Cortex of kidney (tissue), 1 donor: ENCODE measurements at places on chromosomes 4 and X.

- no peak for DNase-seq
Measured at GRCh38 chr4:185998791-185999190, 70.2 kb upstream of the TLR3 start.

GRCh38 chrX:20354505-20354904, 87.8 kb upstream of the RPS6KA3 start:
- no peak for DNase-seq

DNA sequence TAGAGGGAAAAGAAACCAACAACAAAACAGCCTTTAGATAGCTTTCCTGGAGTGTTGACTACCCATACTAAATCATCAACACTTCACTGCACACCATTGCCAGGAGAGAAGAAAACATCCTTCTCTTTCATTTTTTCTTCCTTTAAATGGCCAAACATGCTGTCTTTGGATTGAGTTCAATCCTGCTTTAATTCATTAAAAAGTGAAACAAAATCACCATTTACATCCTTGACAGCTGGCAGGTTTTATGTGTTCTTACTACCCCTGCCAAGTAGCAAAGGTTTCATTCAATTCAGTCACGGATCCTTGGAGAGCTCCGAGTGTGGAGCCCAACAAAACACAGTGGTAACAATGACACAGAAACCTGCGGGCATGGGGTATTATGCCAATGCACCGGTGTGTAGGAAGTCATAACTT, 568.3 kb downstream of the ANKRD50 start:
- no peak for DNase-seq

- DNase-seq: no peak
Measured at GRCh38 chr4:88729146-88729760, 31.6 kb upstream of the NAP1L5 start.

DNA sequence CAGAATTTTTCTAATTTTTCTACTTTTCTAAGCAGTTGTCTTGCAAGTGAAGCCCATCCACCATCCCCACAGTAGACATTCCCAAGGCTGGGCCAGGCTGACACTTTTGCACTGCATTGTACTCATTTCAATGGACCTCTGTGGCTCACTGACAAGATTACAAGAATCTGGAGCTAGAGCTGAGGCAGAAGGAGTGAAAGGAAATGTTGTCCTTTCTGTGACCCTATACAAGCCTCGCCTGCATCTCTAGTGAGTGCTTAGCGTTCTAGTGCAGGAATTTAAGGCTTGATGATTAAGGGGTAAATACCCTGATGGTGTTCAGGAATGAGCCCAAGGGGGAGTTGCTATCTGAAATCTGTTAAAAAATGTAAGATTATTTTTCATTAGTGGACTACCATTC, 6.3 kb downstream of the MAGED1 start:
- no peak for DNase-seq

- no peak for DNase-seq
Measured at GRCh38 chr4:74097631-74098426, 1.2 kb downstream of the CXCL2 start.

DNA sequence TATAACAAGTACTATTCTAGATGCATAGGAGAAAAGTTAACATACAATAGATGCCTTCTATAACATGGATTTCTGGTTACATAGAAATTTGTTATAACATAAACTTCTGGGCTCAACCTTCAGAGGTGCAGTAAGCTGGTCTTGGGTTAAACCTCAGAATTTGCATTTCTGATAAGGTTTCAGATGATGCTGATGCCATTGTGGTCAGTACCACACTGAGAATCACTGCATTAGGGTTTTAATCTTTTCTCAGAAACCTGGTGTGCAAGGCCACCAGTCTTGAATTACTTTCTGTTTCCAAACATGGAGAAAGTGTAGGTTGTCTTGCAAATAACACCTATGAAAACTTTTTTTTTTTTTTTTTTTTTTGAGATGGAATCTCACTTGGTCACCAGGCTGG, 146.2 kb downstream of the SPOCK3 start:
- no peak for DNase-seq

- no peak for DNase-seq
Measured at GRCh38 chrX:125444659-125445058, 125.0 kb downstream of the TEX13C start.

- no peak for DNase-seq
Measured at GRCh38 chr4:66691101-66691500, 854.2 kb downstream of the CENPC start.

DNA sequence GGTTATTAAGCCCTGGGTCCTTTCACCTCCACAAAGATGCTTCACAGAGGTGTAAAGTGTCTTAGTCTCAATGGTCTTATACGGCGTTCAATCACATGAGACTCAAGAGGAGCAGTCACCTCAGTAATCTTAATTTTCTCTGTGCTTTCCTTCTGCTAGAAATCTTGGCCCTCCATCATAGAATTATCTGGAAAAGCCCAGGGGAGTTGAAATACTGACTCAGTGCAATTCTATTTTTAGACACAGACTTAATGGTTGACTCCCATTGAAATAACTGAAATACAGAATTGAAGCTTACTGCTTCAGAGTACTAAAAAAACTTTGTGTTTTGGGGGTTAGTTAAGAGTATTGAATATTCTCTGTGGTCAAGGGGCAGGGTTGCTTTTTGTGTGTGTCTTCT, 94.5 kb upstream of the IL15 start:
- DNase-seq: no peak

GRCh38 chr4:80097400-80098177, 24.6 kb upstream of the ANTXR2 start:
- no peak for DNase-seq

DNA sequence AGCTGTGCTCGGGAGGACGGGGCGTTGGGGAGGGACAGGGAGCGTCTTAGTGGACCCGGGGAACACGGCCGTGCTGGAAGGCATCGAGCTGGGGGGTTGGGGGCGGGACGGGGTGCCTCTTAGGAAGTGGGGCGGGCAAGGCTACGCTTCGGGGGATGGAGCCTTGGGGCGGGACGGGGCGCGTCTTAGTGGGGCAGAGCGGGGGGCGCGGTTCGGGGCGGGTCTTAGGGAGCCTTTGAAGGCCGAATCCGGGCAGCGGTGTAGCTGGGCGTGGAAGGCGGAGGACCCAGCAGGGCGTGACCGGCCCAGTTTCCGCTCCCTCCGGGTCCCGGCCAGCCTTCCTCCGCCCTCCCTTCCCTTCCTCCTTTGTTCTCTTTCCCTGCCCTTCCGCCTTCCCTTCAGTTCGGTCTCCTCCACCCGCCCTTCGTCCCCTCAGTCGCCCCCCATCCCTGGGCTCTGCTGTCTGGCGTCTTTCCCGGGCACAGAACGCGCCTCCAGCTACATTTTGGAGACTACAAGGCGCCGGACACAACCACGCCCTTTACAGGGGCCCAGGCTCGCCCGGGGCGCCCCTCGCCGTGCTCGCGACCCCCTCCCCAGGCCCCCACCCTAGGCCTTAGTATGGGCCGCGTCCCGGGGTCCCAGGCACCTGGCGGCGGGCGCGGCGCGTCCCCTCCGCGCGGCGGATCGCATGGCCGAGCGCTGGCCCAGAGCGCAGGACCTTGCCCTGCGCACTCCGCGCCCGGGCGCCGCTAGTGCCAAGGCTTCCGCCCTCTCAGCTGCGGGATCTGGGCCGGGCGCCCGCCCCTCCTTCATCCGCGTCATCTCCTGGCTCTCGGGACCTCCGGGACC, at the start of gene ARSD:
Gene ARSD, minus strand, starts transcription at position 757 of the 852 bp plus-strand sequence. Its CDS starts 64 bp downstream, at position 693.
- no peak for DNase-seq

DNA sequence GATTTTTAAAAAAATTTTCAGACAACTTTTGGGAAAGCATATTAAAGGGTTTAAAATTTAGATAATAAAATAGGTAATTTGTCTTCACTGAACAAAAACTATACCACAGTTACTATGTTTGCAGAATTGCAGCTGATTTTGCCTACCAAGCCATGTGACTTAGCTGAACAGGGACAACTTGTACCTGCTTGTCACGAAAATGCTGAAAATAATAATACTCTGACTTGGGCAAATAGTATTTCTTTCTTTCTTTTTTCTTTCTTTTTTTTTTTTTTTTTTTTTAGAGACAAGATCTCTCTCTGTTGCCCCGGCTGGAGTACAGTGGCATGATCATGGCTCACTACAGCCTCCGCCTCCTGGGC, 225.2 kb upstream of the PPP1R2C start:
- DNase-seq: no peak

GRCh38 chr4:26281881-26282280, 38.9 kb upstream of the RBPJ start:
- no peak for DNase-seq

DNA sequence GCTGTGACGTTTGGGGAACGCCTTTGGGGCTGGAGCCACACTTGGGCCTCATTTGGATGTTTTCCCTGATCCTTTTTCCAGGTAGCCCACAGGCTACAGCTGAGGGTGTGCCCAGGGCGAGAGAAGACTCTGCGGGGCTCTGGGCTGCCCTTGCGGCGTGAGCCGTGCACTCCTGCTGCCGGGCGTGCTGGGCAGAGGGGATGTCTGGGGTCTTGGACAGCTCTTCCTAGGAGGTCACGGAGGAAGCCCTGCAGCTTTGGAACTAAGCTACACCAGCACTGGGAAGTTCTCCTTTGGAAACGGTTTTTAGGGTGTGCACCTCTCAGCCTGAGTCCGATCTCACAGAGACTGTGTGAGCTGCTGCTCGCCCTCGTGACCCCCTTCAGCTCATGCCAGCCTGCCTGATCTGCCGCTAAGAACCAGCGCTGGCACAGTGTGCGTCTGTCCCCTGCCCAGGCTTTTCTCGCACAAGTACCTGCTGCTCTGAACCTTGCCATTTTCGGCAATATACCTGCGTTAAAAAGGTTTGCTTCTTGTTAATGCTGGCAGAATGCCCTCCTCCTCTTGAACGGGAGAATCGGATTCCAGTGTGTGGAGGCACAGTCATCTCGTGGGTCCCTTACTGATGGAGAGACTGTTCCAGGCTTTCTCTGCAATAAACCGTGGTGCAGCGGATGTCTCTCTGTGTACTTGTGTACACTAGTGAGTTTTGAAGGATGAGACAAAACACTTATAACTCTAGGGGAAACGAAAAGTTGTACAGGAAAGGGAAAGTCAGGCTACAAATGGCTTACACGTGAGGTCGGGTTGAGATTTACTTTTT, 14.3 kb downstream of the MSANTD1 start:
- DNase-seq: no peak

DNA sequence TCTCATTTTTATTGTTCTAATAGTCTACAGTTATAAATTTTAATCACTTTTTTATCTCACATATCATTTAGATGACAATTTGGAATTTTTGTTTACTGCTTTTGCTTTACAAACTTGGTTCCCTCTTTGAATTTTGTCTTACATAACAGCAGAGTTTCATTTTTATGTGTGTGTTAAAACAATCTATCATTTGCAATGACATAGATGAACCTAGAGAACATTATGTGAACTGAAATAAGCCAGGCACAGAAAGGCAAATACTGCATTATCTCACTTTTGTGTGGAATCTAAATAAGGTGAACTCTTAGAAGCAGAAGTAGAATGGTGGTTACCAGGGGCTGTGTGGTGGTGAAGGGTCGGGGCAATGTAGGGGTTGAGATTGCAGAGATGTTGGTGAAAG, 170.7 kb downstream of the GASK1B start:
- no peak for DNase-seq

- no peak for DNase-seq
Measured at GRCh38 chr4:18250564-18250963, 229.0 kb upstream of the LCORL start.

GRCh38 chr4:121734571-121734970, 30.4 kb downstream of the SMIM43 start:
- DNase-seq: no peak

DNA sequence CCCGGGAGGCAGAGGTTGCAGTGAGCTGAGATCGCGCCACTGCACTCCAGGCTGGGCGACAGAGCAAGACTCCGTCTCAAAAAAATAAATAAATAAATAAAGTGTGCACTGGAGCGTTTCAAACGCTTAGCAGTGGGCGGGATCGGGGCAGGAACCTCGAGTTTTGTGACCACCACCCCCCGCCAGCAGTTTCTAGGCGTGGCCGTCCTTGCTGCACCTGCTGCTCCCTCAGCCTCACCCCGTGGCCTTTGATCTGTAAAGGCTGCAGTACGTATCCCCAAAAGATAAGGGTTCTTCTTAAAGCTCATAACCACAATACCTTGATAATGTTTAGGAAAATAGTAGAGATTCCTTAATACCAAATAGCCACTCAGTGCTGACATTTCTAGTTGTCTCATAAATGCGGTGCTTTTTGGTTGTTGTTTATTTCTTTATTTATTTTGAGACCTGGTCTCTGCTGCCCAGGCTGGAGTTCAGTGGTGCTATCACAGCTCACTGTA, 33.2 kb downstream of the PCGF3 start:
- no peak for DNase-seq

GRCh38 chrX:69100478-69100877, 64.8 kb downstream of the PJA1 start:
- DNase-seq: no peak

DNA sequence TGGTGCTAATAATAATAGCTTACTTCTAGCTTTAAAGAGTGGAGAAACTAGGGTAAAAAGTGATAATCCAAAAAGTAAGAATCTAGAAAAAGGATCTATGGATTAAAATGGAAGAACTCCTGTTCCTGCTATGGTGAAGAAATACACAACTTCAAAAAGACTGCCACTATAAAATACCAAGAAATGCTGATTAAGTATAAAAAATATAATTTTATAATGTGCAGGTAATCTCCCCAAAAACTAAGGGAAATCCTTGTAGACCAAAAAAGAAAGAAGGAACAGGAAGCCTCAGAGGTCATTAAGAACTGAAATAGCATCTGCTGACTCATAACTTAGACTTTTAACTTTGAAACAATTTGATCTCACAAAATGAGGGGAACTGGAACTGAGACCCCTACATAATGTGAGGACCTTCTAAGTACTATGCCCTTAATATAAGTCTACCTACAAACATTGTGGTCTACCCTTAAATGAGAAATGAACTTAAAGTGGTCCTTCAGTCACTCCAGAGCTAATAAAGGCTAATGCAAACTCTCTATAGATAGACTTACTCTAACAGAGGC, 50.6 kb upstream of the SRPX start:
- no peak for DNase-seq

DNA sequence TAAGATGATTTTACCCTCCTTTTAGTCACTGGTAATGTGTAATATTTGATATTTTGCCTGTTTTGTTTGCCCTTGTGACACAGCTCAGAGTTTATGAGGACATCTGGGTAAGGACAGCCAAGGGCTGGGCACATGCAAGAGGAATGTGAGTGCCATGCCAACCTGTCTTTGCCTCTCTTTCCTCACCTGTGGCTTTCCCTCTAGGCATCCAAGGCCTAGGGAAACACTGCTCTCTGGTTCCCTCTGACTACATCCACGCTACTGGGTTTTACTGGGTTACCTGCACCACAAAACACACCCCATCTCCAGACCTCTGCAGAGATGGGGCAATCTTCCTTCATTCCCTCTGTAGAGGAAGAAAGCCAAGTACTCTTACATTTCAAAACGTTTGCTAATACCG, 7.7 kb downstream of the HPGDS start:
- no peak for DNase-seq

DNA sequence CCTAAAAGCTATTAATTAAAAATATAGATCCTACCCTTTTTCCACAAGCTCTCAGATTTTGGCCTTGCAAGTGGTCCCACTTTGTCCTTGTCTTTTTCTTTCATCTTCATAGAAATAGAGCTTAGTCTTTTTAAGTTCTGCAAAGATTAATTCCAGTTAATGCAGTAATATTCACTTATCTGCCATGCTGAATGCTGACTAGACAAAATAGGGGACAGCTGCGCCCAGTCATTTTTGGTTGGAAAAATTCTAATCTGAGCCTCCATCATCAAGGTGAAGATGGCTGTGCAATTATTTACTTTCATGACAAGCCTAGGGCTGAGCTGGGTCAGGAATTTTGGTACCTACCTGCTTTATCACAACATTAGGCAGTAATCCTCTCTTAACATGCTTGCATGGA, 241.3 kb upstream of the CXorf66 start:
- DNase-seq: no peak
